AG08396 (cell line): ENCODE measurements at places on chromosomes 7 and 10.

DNA sequence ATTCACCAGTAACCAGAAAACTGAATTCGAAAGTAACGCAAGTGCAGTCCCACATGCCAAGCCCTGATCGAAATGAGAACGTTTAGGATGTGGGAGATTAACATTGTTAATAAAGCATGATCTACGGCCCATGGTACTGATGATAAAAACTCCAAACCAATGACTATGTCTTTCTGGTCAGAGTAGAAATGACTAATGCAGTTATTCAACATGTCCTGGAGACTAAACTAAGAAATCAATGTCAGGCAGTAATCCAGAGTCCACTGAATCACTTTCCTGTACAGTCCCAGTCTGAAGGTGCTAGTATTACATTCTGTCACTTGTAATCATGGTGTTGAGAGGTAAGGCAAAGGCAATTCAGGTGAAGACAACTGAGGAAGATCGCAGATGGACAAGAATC is 14.4 kb downstream of the NPSR1 start:
- DNase-seq: no peak

DNA sequence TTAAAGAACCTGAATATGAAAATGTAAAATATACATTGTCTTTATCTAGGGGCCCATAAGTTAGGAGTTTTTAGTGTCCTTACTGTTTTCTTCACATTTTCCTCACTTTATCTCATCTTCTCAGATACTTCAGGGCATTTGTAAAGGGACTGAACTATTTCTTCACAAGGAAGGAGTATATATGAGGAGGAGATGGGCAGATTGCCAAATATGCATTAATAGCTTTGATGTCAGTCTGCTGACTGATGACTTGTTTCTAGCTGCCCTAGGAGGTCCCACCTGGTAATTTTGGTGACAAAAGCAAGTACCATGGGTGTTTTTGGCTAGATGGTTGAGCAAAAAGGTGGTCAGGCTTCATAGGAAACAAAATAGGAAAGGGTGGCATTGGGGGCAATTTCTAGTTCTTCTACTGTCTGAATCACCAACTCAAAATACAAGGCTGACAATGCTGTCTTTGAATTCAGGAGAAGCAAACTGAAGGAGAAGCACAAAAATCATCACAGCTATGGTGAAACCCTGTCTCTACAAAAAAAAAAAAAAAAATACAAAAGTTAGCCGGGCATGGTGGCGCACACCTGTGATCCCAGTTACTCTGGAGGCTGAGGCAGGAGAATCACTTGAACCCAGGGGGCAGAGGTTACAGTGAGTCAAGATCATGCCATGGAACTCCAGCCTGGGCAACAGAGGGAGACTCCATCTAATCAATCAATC is 10.4 kb upstream of the STRIP2 start:
- no peak for DNase-seq

GRCh38 chr7:102973096-102973802 is 60.4 kb downstream of the LRRC17 start:
- DNase-seq: no peak

GRCh38 chr7:149067869-149068268 is 22.6 kb downstream of the ZNF786 start:
- DNase-seq: no peak

- peak; percentile 64 for DNase-seq
These were observed 975 bp downstream of the GLCCI1 start for GRCh38 chr7:7969306-7970236.

GRCh38 chr10:102627291-102627735 is 17.0 kb upstream of the TRIM8 start:
- DNase-seq: no peak

DNA sequence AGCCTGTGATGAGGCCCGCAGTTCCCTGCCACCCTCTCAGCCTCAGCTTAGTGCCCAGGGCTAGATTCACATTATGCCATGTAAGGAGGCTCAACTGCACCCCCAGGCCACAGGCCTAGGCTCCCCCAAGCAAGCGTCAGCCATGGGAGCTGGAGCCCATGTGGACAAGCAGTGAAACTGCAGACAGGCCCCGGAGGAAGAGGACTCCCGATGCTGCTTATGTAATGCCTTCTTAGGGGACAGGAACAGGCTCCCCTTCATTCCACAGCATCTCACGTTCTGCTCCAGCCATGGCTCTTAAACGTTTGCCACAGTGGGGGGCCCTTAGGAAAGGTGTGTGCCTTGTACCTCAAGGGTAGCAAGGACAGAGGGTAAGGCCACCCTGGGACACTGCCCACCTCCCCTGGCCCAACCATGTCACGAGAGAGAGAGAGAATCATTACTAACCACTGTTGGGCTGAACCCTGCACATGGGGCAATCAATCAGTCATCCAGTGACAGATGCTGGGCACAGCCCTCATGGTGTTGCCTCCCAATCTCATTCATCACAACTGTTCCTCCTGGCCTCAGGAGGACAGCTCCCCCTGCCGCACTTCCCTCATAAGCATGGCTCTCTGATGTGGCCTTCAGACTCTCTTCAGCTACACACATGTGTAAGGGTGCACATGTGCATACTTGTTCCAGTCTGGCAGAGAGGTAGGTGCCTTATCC is 263.0 kb downstream of the GRID1 start:
- DNase-seq: no peak

- no peak for DNase-seq
These were observed 58.3 kb downstream of the SGMS1 start for GRCh38 chr10:50565301-50566083.

- no peak for DNase-seq
These were observed 20.0 kb downstream of the GSDME start for GRCh38 chr7:24737281-24737680.

DNA sequence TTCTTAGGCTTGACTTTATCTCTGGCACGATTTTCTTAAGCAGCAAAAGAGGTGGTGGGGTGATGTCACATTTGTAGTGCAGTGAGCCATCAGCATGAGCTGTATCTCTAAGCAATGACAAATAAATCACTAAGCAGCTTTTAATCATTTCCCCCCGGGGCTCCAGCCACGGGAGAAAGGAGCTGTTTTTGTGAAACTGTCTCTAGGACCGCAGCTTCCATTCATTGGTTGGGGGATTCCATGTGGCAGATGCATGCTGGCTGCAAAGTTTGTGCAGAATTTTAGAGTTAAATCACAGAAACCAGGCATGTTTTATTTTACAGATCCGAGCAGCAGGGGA is 464 bp downstream of the KIAA1217 start:
- DNase-seq: peak; percentile 24

DNA sequence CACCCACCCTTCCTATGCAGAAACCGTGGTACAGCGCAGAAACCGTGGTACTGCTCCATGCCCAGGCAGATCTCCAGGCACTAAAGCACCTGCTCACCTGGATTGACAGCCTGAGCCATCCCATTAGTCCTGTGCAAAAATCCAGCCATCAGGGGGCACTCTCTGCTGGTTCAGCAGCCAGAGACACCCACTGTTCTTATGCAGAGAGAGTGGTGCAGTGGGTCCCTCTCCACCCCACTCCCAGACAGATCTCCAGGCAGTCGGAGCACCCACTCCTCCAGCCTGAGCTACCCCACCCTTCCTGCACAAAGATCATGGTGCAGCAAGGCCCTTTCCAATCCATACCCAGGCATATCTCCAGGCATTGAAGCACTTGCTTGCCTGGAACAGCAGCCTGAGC is 219.8 kb downstream of the CTNNA3 start:
- DNase-seq: no peak

DNA sequence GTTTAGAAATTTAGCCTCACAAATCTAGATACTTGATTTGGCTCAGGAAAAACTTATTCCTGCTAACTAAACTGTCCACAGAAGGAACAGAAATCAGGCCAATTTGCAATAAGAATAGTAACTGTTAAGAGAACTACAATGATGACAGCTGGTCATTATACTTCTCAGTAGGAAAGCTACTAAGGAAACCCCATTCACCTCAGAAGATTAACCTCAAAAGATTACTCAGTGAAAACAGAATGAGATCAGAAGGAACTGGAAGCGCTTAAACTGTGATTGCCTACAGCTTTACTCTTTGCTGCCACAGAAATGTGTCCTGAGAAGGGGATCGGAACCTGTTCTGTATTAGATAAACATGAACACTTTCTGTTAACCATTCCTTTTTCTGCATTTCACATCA is 24.3 kb upstream of the DNAJB12 start:
- no peak for DNase-seq

GRCh38 chr10:338171-339037 is 203.1 kb downstream of the ZMYND11 start:
- DNase-seq: no peak

DNA sequence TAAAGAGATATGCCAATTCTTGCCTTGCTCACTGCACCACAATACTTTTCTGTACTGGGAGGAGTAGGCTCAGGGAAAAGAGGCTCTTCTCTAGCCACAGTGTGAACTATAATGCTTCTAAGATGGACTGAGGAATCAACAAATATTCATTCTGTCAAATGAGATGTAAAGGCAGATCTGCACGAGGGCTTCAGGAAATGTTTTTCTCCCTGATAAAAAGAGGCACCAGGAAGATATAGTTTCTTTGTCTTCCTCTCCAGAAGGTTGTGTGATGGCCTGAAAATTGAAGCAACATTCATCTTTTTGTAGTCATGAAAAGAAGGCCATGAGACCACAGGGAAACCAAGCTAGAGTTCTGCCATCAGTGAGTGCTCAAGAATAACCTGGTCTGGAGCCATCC is 79.1 kb upstream of the NME8 start:
- no peak for DNase-seq

DNA sequence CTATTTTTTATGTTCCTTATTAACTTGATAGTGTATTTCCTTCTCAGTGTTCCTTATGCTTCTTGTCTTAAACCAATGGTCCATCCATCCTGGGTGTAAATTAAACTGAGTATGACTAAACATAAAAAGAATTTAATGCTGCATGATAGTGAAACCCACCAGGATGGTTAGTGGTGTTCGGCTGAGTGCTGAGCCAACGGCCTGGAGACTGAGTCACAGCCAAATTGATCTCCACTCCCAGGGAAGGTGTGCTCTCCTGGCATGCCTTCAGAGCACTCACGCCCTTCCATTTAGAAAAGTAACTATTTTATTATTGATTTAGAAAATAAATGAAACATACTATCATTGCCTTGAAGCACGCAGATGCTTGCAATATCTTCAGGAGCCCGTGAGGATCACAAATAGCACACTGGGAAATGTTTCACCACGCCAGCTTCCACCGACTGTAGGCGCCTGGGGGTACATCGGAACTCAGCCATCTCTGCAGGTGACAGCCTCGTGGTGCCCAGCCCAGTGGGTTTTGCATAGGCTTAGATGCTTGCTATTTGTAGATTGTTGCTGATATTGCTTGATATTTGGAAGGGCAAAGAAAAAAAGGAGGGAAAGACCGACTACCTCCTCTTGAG is 40.0 kb upstream of the LOXL4 start:
- DNase-seq: no peak

DNA sequence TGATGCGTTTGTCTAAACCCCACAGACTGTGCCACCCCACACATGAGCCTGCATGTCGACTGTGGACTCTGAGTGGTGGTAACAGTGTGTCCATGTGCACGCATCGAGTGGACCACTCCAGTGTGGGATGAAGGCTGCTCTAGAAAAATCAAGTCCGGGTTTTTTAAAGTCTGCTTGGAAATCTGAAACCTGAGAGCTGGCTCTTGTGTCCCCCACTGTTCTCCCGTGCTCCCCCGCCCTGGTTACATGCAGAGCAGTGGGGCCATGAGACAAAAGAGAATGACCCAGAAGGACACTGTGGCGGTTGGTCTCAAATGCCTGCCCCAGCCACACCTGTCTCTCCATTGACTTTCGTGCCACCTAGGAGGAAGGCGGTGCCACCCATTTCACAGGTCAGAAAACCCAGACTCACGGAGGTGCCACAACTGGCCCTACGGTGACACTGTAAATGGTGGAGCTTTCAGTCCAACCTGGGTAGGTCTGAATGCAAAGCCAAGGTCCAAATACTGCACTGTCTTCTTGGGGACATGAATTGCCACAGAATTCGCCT is 27.3 kb upstream of the PWWP2B start:
- no peak for DNase-seq

GRCh38 chr7:28536259-28536658 is 123.9 kb downstream of the CREB5 start:
- DNase-seq: peak; percentile 46

GRCh38 chr7:111083413-111083812 is 7.5 kb upstream of the LRRN3 start:
- no peak for DNase-seq

DNA sequence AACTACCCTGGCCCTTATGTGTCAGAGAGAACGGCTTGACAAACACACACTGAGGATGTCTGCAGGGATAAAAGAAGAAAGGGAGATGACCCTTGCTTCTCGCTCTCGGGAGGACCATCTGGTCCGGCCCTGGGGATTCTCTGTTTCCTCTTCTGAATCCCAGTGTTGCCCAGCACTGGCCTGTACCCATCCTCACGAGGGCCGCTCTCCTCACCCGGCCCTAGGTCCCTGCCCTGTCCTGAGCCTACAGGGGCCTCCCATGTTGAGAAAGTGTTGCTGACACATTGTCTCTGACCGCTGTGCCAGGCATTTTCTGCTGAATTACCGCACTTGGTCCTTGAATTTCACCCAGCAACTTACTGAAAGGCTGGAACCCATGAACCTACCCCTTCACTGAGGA is 171.9 kb upstream of the LANCL2 start:
- no peak for DNase-seq

- peak; percentile 18 for DNase-seq
These were observed 43.7 kb downstream of the ZNF273 start for GRCh38 chr7:64946772-64947171.

DNA sequence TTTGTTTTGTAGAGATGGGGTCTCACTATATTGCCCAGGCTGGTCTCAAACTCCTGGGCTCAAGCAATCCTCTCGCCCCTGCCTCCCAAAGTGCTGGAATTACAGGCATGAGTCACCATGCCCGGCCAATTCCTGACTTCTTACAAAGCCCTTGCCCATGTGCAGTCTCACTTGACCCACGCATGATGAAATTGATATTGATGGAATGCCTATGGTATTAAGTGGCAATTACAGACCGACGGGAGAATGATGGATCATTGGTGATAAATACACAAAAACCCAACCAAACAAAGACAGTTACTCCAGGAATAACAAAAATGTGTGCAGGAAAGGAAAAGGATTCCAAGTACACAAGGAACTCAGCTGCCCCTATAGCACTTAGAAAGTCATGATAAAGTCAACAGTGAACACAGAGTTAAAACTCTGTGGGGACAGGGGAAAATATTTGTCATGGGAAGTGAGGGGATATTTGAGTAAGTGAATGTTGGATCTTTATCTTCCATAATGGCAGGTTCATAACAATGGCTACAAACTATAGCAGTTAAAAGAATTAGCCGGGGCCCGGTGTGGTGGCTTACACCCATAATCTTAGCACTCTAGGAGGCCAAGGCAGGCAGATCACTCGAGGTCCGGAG is 21.6 kb downstream of the HIP1 start:
- peak; percentile 45 for DNase-seq
